ENCODE measurements at places on chromosomes 1 and 21.

- no peak for DNase-seq
These were observed 2.7 kb downstream of the SERPINC1 start for GRCh38 chr1:173914366-173914871.

DNA sequence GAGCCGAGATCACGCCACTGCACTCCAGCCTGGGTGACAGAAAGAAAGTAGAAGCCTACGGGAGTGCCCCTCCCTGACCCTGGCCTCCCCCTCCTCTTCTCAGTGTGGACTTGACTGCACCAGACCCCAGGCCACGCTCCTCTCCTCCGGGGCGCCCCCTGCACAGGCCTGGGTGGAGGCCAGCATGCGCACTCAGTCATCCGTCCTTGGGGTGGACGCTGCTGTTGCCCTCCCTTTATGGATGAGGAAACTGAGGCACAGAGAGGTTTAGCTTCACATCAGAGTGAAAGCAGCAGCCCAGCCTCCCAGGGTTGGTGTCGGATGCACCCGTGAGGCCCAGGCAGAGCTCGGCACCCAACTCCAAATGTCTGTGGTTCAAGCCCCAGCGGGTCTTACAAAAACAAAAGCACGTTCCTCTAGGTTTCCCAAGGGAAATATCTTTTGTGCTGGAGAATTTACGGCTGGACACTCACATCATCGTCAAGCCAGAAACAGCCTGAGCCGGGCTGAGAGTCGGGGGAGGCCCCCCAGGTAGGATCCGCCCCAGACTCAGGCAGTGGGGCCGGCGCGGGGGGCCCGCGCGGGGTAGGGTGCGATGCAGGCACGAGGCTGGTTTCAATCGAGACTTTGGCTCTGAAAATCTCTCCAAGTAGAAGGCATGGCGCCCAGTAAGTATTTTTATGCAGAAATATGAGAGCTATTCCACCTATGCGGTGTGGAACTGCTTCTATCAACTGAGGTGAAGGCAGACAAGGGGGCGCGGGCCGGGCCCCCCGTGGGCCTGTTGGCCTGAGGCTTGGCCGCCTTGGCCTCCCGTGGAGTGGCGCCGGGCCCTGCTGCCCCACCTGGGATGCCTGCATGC lies 36.6 kb downstream of the MORN1 start:
- DNase-seq, result no peak

DNA sequence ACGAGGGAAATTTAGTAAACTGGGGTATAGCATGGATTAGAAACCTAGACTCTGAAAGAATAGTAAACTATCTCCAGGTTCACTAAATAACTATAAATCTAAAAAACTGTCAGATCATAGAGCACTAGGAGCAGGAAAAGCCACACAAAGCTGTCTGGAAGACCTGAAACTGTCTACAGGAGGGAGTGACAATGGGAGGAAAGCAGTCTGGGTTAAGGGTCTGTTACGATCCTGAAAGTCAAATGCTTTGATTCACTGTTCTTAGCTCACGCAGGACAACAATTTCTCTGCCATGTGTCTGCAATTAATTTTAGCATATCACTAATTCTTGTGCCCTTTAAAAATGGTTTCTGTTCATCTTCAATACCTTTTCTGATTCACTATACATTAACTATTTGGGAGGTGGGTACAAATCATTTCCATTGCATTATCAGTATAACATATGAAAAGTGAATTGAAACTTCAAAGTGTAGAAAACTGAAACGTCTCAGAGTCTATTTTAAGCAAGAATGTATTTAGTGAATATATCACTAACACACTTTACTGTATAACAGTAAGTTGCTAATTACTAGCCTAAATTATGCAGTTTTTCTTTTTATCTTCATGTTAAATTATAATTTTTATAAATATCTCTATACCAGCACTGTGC lies 18.4 kb downstream of the CEP170 start:
- DNase-seq, result no peak

DNA sequence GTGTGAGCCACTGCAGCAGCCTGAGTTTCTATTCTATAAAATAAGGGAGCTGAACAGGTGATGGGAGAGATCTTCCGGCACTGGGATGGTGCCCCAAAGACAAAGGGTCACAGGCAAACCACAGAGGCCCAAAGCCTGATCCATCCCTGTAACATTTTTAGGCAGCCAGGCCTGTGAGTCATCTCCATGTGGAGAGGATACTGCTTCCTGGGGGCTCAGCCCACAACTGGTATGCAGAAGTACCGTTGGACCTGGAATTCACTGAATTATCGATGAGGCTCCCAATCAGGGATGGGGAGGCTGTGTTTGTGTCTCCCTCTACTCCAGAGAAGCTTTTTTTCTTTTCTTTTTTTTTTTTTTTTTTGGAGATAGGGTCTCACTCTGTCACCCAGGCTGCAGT lies 48.8 kb upstream of the WASF2 start:
- no peak for DNase-seq

- DNase-seq, result no peak
These were observed 1530.9 kb upstream of the B3GALT2 start for GRCh38 chr1:194717334-194717733.

GRCh38 chr1:95284420-95284819 lies 50.4 kb downstream of the RWDD3 start:
- no peak for DNase-seq

GRCh38 chr21:21007606-21008005 lies 9.4 kb downstream of the NCAM2 start:
- no peak for DNase-seq

- no peak for DNase-seq
These were observed 71.4 kb downstream of the KIF26B start for GRCh38 chr1:245226203-245226499.

DNA sequence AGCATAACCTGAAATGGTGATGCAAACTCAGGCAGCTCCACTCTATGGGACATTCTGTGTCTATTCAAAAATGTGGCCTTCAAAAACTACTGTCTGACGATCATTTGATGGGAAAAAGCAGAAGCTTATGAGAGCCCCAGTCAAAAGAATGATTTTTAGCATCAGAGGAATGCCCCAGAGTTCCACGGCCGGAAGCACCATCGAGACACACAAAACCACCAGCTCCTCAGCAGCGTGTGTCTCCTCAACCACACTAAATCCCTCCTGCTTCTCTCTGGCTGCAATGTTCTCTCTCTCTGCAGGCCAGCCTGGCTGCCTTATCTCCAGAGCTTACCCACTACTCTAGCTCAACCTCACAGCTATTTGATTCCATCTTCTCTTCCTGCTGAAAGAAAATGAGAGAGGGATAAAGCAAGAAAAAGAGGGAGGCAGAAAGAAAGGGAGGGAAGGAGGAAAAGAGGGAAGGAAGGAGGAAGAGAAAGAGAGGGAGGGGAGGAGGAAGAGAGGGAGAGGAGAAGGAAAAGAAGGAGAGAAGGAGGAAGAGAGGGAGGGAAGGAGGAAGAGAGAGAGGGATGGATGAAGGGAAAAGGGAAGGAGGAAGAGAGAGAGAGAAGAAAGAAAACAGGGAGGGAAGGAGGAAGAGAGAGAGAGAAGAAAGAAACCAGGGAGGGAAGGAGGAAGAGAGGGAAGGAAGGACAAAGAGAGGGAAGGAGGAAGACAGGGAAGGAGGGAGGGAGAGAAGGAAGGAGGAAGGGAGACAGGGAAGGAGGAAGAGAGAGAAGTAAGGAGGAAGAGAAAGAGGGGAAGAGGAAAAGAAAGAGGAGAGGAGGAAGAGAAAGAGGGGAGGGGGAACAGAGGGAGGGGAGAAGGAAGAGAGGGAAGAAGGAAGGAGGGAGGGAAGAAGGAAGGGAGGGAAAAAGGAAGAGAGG lies 33.5 kb upstream of the LAPTM5 start:
- no peak for DNase-seq

- no peak for DNase-seq
These were observed 100.8 kb upstream of the IFFO2 start for GRCh38 chr1:19057182-19057779.

DNA sequence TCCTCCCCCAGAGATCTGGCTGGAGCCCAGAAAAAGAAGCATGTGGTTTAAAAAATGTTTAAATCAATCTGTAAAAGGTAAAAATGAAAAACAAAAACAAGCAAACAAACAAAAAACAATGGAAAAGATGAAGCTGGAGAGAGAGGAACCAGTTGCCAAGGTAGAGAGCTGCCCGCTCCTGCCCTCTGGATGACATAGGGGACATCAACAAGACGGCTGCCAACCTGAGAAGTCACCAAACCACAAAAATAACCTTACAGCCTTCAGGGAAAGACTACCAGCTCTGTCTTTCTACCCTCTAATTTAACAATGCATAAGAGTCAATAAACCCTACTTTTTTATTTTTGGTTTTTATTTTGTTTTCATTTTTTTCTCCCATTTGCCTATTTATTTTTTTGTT lies 8.5 kb upstream of the IPO9 start:
- no peak for DNase-seq
